ENCODE measurements at places on chromosomes 7 and 10. TPM values are rescaled to one million over a fixed set of nuclear protein-coding genes. Genes with fewer than 3 reads are reported as not detected.

- no peak overlapping the region for H3K4me3 ChIP-seq
- no peaks in the 10 kb centered on the region for H3K27me3 ChIP-seq
- no peak overlapping the region for H3K27ac ChIP-seq
- H3K36me3 ChIP-seq, result no peaks in the 10 kb centered on the region
- peaks cover 9% of the 10 kb centered on the region for H3K4me1 ChIP-seq
Measured at GRCh38 chr10:29703271-29703670, 68.5 kb upstream of the SVIL start.

Gene CAMK2B
- total RNA-seq, result not detected

- peaks cover 70% of the 10 kb centered on the region for H3K4me1 ChIP-seq
- H3K4me3 ChIP-seq, result no peak overlapping the region
- no peaks in the 10 kb centered on the region for H3K27me3 ChIP-seq
- peak overlapping the region; percentile 84 for H3K27ac ChIP-seq
- peak; percentile 89 for DNase-seq
Measured at GRCh38 chr10:110629680-110630191, 14.4 kb upstream of the RBM20 start.

DNA sequence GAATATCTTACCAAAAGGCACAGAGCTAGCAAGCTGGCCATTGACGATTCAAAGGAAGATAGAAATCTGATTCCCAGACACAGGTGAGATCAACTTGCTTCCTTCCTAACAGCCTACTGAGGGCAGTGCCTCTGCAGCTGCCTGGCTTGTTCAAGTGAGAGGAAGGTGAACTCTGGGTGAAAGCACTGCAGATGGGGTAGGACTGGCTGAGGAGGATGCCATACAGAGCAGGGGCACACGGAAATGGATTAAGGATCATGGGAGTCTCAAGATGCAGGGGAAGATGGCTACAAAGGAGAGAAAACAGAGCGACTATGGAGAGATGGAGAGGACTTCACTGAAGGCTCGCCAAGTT is 34.4 kb upstream of the GPAM start:
- no peaks in the 10 kb centered on the region for H3K4me1 ChIP-seq
- H3K27ac ChIP-seq, result no peak overlapping the region
- DNase-seq, result no peak
- H3K4me3 ChIP-seq, result no peak overlapping the region
- 0 out of 2 replicates have a peak, but pooled peaks cover 5% of the 10 kb centered on the region for H3K27me3 ChIP-seq

- peak; percentile 99 for DNase-seq
- H3K27me3 ChIP-seq, result no peaks in the 10 kb centered on the region
- H3K4me1 ChIP-seq, result peaks cover 32% of the 10 kb centered on the region
- H3K27ac ChIP-seq, result peak overlapping the region; percentile 92
Measured at GRCh38 chr7:123210986-123211385, 11.2 kb upstream of the SLC13A1 start.

- peak overlapping the region; percentile 36 for H3K27ac ChIP-seq
- no peak for DNase-seq
- peaks cover 22% of the 10 kb centered on the region for H3K4me1 ChIP-seq
- peak overlapping the region; percentile 55 for H3K4me3 ChIP-seq
- H3K36me3 ChIP-seq, result no peaks in the 10 kb centered on the region
- H3K27me3 ChIP-seq, result peaks cover 16% of the 10 kb centered on the region
Measured at GRCh38 chr7:37920849-37921805, 687 bp downstream of the EPDR1 start.

Gene SORCS1
- total RNA-seq, result not detected

DNA sequence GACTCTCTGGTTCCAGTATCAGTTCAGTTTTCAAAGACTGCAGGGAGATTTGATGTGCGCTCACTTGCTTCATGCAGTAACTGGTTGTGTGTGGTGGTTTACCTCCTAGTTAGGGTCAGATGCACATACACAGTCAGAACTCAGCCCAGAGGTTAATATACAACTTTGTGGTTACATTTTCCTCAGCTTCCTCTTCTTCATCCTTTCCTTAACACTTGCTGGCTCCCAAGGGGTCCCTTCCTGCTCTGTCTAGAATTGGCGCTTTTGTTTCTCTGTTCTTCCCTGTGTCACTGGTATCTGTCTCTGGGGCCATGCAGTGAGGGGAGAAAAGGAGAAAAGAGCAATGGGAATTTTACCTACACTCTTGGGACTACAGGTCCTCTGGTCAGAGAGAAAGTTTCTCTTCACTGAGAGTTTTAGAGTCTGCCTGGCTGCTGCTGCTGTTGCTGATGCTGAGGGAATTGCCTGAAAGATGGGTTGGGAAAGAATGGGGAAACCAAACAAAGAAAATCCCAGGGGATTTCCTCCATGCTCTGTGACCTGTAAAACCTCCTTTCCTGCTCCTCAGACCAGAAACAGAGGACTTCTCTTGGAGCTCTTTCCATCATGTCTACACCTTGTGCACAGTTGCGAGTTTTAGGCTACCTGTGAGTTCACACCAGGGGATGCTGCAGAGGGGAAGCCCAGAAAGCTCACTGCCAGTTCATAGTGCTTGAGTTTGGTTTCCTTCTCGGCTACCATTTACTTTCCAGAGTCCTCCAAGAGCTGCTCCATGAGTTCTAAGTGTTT is 74.6 kb downstream of the WDFY4 start:
- no peak for DNase-seq
- no peak overlapping the region for H3K27ac ChIP-seq
- no peaks in the 10 kb centered on the region for H3K36me3 ChIP-seq
- no peak overlapping the region for H3K4me3 ChIP-seq

GRCh38 chr10:81817596-81818170 is 57.3 kb upstream of the NRG3 start:
- no peak overlapping the region for H3K4me3 ChIP-seq
- H3K36me3 ChIP-seq, result no peaks in the 10 kb centered on the region
- no peak overlapping the region for H3K27ac ChIP-seq

DNA sequence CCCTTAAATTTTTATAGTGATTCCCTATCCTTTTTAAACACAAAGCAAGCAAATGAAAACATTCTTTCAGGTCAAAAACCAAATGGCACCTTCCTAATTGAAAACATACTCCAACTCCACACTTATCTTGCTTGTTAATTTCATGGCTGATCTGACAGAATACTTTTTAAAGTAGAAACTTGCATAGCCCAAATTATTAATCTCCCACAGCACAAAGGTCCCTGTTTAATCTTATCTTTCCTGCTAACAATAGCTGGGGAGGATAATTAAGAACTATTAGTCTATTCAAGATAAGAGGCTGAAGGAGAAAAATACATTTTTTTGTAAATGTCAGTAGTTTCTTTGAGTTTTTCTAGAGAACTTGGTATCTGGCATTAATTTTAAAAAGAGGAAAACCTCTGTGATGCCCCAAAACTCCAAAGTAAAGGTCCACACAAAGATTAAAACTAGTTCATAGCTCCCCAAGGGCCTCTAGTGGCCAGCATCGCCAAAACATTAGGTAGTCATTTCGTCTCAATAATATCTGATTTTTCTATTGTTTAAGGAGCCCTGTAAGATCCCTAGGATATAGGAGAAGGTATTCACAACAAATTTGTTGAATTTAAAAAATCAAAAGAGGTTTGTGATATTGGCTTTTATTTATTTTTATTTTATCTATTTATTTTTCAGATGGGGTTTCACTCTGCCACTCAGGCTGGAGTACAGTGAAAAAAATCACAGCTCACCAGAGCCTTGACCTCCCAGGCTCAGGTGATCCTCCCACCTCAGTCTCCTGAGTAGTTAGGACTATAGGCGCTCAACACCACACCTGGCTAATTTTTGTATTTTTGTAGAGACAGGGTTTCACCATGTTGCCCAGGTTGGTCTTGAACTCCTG is 14.7 kb downstream of the CDNF start:
- no peak overlapping the region for H3K4me3 ChIP-seq
- peaks cover 13% of the 10 kb centered on the region for H3K4me1 ChIP-seq
- H3K27ac ChIP-seq, result no peak overlapping the region
- DNase-seq, result peak; percentile 47

- no peaks in the 10 kb centered on the region for H3K27me3 ChIP-seq
- DNase-seq, result no peak
Measured at GRCh38 chr10:31611161-31611560, 292.1 kb downstream of the ZEB1 start.

DNA sequence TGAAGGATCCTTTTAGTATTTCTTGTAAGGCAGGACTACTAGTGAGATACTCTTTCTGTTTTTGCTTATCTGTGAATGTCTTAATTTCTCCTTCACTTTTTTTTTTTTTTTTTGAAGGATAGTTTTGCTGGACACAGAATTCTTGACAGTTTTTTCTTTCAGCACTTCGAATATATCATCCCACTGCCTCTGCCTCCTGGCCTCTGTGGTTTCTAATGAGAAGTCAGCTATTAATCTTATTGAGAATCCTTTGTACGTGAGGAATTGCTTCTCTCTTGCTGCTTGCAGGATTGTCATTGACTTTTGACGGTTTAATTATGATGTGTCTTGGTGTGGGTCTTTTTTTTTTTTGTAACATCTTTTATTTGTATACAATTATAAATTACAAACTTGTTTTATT is 12.6 kb upstream of the WAC start:
- H3K36me3 ChIP-seq, result peaks cover 16% of the 10 kb centered on the region
- DNase-seq, result no peak
- no peaks in the 10 kb centered on the region for H3K27me3 ChIP-seq
- no peak overlapping the region for H3K4me3 ChIP-seq
- no peaks in the 10 kb centered on the region for H3K4me1 ChIP-seq

Gene ARID5B
- total RNA-seq, result 34.0 TPM

- peak overlapping the region; percentile 39 for H3K27ac ChIP-seq
- H3K4me1 ChIP-seq, result peaks cover 42% of the 10 kb centered on the region
- no peak overlapping the region for H3K4me3 ChIP-seq
- no peaks in the 10 kb centered on the region for H3K27me3 ChIP-seq
- peak; percentile 19 for DNase-seq
- no peaks in the 10 kb centered on the region for H3K36me3 ChIP-seq
Measured at GRCh38 chr7:131605280-131605878, 49.0 kb upstream of the PODXL start.

- H3K27me3 ChIP-seq, result no peaks in the 10 kb centered on the region
- H3K4me1 ChIP-seq, result no peaks in the 10 kb centered on the region
- no peak overlapping the region for H3K4me3 ChIP-seq
- H3K36me3 ChIP-seq, result no peaks in the 10 kb centered on the region
- DNase-seq, result no peak
Measured at GRCh38 chr7:49398746-49399145, 374.7 kb upstream of the VWC2 start.

GRCh38 chr7:54904130-54904529 is 114.7 kb upstream of the EGFR start:
- H3K27me3 ChIP-seq, result no peaks in the 10 kb centered on the region
- no peak for DNase-seq
- H3K4me3 ChIP-seq, result no peak overlapping the region

GRCh38 chr10:103828587-103829197 is 26.7 kb downstream of the SH3PXD2A start:
- peaks cover 4% of the 10 kb centered on the region for H3K4me1 ChIP-seq
- H3K36me3 ChIP-seq, result no peaks in the 10 kb centered on the region
- DNase-seq, result no peak
- no peaks in the 10 kb centered on the region for H3K27me3 ChIP-seq
- H3K4me3 ChIP-seq, result no peak overlapping the region

Gene ZNF488
- 1.2 TPM for total RNA-seq

Gene TRIM74
- not detected for total RNA-seq

- peaks cover 3% of the 10 kb centered on the region for H3K27me3 ChIP-seq
- H3K4me3 ChIP-seq, result no peak overlapping the region
- DNase-seq, result no peak
- no peaks in the 10 kb centered on the region for H3K4me1 ChIP-seq
Measured at GRCh38 chr10:120111628-120112027, 219.1 kb downstream of the SEC23IP start.

Gene UPF2
- 13.8 TPM for total RNA-seq

GRCh38 chr7:81845744-81846241 is 75.9 kb upstream of the HGF start:
- peak overlapping the region; percentile 57 for H3K27ac ChIP-seq
- peaks cover 11% of the 10 kb centered on the region for H3K4me1 ChIP-seq
- H3K4me3 ChIP-seq, result no peak overlapping the region
- no peaks in the 10 kb centered on the region for H3K36me3 ChIP-seq
- no peak for DNase-seq

DNA sequence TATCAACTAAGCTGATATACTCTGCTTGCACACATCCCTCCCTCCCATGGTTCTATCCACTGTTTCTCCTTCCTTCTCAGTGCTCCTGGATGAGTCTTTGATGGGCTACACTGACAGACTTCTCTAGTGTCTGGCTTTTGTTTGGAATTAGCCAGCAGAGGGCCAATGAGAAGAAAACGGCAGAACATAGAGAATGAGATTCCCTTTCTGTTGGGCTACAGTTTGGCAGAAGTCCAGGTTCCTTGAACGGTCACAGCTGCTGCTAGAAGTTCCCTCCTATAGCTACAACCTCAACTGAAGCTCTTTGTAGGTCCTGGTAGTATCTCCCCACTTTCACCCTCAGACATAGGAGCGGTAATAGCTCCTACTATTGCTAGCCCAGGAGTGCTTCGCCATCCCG is 251.1 kb upstream of the LRRN3 start:
- no peaks in the 10 kb centered on the region for H3K36me3 ChIP-seq
- H3K4me1 ChIP-seq, result no peaks in the 10 kb centered on the region

- no peaks in the 10 kb centered on the region for H3K27me3 ChIP-seq
- peaks cover 24% of the 10 kb centered on the region for H3K4me1 ChIP-seq
- no peak overlapping the region for H3K27ac ChIP-seq
- peak; percentile 15 for DNase-seq
- H3K4me3 ChIP-seq, result no peak overlapping the region
- H3K36me3 ChIP-seq, result no peaks in the 10 kb centered on the region
Measured at GRCh38 chr10:22683140-22683389, 31.3 kb downstream of the PIP4K2A start.

DNA sequence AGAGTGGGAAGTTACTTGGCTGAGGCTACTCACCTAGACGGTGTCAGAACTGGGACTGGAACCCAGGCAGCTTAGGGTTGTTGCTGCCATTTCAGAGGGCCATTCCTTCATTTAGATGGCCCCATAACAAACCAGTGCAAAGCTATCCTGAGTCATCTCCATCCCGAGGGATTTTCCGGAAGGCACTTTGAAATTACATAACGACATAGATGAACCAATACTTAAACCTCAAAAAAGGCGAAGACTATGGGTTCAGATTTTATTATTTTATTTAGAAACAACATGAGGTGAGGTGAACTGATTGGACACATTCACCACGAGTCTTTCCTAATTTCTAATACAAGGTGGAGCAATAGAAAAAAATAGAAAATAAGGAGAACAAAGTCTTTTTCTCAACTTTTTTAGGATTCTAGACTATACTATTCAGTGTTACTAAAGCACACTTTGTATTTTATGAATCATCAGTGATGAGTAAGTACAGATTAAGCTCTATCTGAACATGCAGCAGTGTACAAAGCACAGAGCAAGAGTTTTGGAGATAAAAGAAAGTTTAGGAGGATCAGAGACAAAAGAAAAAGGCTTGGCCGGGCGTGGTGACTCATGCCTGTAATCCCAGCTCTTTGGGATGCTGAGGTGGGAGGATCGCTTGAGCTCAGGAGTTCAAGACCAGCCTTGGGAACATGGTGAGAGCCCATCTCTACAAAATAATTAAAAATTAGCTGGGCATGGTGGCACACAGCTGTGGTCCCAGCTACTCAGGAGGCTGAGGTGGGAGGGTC is 79.5 kb upstream of the SVIL start:
- no peaks in the 10 kb centered on the region for H3K36me3 ChIP-seq
- H3K27ac ChIP-seq, result peak overlapping the region; percentile 27
- DNase-seq, result peak; percentile 79
- no peak overlapping the region for H3K4me3 ChIP-seq
- peaks cover 29% of the 10 kb centered on the region for H3K4me1 ChIP-seq
- no peaks in the 10 kb centered on the region for H3K27me3 ChIP-seq

- no peak for DNase-seq
- no peaks in the 10 kb centered on the region for H3K36me3 ChIP-seq
- H3K4me1 ChIP-seq, result peaks cover 25% of the 10 kb centered on the region
- no peaks in the 10 kb centered on the region for H3K27me3 ChIP-seq
- H3K4me3 ChIP-seq, result no peak overlapping the region
Measured at GRCh38 chr7:131616487-131617200, 60.2 kb upstream of the PODXL start.

- no peak overlapping the region for H3K4me3 ChIP-seq
- H3K36me3 ChIP-seq, result no peaks in the 10 kb centered on the region
- no peak for DNase-seq
- peaks cover 21% of the 10 kb centered on the region for H3K27me3 ChIP-seq
- H3K4me1 ChIP-seq, result no peaks in the 10 kb centered on the region
- no peak overlapping the region for H3K27ac ChIP-seq
Measured at GRCh38 chr7:45155357-45155900, 2.2 kb upstream of the RAMP3 start.

Measured in SJSA1 (cell line).